ENCODE measurements at places on chromosomes 3 and 15.
A peak's percentile ranks its signal among the peaks of the same experiment; 100 is the strongest.

DNA sequence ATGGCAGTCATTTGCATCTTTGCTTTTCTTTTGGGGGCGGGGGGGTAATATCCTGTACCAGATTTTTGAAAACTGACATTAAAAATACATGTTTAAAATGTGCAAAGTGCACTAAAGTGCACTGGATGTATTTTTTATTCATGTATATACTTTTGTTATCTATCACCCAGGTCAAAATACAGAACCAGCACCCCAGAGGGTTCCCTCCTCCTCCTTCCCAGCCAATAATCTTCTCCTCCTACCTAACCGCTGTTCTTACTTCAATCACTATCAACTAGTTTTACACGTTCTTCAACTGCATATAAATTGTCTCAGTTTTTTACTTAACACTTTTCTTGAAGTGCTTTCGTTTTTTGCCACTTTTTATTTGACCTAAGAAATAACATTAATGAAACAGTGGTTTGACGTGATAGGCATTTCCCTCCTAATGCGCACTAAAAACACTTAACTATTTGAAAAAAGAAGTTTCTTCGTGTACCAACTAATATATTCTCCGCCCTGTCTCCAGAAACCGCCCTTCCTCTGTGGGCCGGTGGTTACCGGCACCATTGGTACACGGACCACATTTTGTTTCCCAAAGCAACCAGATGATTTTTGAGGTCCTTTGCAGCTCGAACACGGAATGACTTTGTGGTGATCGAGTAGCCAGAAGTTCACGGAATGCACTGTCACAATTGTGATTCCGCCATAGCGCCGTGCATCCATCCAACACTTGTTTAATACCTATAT lies 836 bp upstream of the AKAP13 start:
- DNase-seq: no peak

GRCh38 chr15:63231706-63232105 lies 42.3 kb downstream of the RAB8B start:
- no peak for DNase-seq

DNA sequence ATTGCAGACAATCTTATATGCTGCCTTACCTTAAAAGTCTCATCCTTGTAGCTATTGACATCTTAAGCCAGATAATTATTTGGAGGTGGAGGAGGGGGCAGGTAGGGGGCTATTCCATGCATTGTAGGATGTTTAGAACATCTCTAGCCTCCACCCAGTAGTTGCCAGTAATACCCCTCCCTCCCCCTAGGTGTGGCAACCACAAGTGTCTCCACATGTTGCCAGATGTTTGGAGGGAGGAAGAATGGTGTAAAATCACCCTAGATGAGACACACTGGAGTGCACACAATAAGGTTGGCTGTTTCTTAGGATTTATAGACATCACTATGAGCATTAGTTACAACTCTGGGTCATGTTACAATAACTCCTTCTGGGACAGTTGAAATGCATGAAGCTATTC lies 27.4 kb downstream of the GORASP1 start:
- DNase-seq: no peak

DNA sequence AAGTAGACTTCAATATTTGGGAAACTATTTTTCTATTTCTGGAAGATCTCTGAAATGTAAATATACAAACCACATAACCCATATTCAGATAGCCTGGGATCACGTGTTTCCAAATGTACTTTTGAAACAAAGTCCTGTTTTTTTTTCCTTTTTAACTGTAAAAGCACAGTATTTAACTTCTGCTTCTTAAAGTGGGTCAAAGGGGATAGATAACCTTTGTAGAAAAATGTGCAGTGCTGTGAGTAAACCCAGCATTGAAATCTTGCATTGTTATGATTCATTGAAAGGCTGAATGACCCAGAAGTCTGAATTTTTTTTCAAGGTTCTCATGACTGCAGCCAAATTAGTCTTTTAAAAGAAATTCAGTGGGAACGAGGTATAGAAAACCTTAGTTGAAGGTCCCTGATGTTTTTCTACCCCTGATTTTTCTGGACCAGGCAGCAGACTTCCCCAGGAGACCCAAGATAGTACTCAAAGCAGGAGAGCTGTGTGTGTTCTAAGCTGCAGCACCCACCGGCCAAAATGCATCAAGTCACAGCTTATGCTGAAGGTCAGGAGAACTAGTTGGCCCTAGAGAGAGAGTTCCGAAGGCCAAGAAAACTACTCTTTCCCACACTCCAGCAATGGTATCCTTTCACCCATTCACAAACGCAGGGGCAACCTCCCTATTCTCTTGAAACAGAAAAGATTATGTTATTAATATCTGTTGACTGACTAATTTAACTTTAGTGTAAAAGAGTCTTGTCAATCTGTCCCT lies 43.6 kb upstream of the APH1B start:
- no peak for DNase-seq

- DNase-seq: peak; percentile 85
These were observed 3.0 kb upstream of the TLE3 start for GRCh38 chr15:70100474-70101341.

DNA sequence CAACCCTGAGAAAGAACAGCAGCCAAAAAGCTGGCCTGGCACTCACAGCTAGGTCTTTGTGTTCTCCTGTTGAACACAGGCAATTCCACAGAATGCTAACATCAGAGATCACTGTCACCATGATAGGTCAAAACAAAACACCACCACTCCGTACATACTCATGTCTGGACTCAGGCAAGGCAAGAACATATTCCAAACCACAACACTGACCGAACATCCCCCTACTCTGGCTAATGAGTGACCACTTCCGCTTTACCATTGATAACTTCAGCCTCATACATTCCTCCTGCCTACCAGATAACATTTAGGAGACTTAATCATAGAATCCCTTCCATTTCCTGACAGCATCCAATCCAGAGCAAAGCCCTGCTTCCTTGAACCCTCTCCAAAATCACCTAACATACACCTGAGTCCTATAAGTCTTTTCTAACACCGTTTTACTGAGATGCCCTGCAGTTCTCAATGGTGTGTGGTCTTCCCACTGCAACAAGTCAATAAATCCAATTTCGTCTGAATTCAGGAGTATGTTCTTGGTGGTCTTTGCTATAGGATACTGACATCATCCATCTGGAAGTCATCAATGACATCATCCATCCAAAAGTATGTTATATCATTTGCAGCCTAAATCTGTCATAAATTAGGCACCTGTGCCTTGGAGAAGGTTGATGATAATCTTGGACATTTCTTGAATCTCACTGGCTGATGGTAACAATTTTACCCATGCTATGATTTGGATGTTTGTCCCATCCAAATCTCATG lies 23.7 kb downstream of the RIOX2 start:
- no peak for DNase-seq

- peak; percentile 46 for DNase-seq
These were observed 41.8 kb downstream of the MUC20 start for GRCh38 chr3:195762611-195763010.

GRCh38 chr3:58171126-58171525 lies 39.6 kb downstream of the DNASE1L3 start:
- no peak for DNase-seq

- DNase-seq: no peak
These were observed 629.6 kb downstream of the PYDC2 start for GRCh38 chr3:192090586-192090985.

DNA sequence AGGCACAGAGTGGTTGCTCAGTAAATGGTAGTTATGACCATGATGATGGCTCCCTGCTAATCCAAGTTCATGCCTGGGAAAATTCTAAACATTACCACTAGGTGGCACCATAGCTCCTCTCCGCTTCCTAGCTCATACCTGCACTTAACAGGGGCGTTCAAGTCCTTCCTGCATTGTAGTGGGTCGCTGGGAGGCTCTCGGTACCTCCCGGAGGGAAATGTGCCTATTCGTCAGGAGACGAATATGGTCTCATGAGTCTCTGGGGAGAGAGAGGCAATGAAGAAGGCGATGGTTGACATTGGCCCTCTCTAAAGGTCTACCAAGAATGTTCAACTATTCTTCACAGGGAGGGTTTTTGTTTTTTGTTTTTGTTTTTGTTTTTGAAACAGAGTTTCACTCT lies 10.9 kb downstream of the MESP1 start:
- peak; percentile 81 for DNase-seq

DNA sequence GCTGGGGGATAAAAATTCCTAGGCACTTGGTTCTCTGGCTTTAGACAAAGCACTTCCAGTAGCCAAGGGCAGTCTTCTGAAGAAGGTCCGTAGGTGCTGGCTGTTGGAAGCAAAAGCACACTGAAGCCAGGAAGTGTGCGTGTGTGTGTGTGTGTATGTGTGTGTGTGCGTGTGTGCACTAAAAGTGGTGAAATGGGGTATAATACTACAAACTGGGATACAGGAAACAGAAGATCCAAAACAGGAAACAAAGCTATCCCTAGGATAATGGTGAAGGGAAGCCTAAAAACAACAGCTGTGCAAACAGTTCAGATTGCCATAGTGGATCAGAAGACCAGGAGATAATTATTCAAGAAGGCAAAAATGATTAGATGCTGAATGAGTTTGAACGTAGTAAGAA lies 103.4 kb downstream of the IL20RB start:
- no peak for DNase-seq

GRCh38 chr3:184332370-184333090 lies 4.9 kb upstream of the FAM131A start:
- no peak for DNase-seq

DNA sequence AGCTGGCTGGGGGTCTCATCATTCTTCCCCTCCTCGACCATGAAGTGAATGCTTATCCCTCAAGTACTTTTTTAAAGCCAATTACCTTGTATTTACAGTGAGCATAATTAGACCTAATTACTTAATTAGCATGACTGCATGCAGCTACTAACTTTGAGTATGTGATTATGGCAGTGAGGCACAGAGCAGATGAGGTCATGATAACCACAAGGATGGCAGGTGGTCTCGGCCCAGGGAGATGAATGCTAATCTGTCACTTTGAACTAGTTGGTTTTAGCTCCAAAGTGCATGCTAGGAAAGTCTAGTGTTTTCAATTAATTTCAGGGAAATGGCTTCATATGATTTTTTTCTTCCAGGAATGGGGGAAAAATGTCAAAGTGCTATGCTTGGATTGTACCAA lies 233.8 kb downstream of the NTRK3 start:
- no peak for DNase-seq

DNA sequence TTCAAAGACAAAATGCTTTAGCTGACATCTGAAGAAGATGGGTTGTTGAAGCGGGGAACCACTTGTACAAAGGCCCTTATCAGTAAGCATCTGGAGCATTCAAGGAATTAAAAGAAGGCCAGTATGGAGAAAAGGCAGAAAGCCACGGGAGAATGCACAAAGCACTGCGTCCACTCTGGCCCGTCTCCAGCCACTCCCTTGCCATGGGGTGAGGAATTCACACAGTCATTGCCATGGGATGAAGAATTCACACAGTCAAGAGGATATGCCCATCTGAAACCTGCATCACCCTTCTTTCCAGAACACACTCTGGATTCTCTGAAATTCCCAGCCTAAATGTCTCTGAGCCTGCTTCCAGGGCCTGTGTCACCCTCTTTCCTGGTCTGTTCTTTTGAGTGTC lies 26.7 kb upstream of the STAG1 start:
- DNase-seq: no peak

DNA sequence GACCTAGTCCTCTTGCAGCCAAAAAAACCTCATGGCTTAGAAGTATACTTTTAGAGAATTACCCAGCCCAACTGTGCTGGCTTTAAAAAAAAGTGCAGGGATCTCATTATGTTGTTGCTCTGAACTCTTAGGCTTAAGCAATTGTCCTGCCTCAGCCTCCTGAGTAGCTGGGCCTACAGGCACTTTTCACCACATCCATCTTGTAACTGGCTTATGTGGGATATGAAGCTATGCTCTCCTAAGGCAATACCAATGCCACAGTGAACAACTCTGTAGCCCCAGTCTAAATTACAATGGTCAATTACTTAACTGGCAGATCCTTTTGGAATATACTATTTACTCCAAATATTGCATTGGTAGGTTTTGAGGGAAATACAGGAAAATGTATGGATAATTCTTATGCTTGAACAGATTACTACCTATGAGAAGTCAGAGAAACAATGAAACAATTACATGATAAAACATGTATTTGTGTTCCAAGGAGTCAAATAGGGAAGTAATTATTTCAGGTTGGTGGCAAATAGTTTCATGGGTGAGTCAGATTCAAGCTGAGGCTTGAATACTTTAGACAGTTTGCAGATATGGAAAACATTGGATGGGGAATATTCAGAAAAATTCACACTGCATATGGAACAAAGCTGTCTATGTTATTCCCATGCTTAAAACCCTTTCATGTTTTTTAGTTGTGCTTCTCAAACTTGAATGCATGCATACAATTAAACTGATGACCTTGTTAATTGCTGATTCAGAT lies 34.6 kb upstream of the GPR149 start:
- DNase-seq: no peak

DNA sequence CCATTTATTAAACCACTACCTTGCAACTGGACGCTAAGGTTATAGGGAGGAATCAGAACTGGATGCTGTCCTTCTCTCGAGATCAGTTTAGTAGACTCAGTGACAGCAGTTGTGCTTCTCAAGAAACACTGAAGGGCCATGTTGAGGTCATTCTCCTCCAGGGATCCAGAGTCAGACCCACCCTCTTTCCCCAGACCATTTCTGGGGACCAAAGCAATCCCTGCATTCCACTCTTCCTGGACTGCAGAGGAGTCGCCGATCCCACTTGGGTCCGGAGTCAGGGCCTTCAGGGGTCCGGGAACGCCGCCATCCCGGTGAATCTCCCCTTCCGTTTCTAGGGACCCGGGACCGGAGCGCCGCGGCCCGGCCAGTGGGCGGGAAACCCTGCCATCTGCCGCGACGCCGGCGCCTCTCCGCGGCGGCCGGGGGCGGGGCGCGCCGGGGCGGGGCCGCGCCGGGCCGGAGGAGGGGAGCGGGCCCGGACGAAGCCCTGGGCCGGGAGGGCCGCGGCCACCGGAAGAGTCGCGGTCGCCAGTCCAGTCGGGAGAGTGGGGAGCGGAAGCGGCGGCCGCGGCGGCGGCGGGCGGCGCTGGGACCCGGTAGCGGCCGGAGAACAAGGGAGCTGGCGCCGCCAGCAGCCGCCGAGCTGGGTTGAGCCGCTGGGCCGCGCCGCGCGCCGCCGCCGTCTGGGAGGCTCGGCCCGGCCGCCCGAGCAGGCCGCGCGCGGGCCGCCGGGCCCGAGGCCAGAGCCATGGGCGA lies at the start of gene DVL3:
Gene DVL3 (plus strand): TSS at position 493 of the 759 bp plus-strand sequence. CDS start 259 bp downstream, at position 752.
- peak; percentile 69 for DNase-seq

DNA sequence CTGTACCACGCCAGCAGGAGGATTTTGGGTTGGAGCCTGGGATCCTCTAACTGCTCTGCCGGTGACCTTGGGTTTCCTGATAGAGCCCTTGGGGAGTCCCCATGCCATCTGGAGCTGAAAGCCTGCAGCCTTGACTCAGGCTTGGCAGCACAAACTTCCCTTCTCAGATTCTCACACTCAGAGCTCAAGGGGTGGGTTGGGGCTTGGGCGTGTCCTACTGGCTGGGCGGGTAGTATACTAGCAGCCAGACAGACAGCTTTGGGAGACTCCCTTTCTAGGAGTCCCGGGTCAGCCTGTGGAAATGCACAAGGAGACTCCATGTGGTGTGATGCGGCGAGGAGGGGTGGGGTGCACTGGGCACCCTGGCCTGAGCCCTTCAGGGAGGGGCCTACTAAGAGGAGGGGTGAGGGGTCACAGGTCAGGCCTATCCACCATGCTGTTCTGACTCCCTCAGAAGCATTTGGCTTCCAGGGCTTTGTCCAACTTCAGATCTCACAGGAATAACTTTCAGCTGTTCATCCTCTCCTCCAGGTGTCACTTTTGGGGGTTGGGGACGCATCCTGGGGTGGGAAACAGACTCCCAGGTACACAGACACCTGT lies 21.6 kb upstream of the PLXNA1 start:
- DNase-seq: peak; percentile 74
